ENCODE measurements at places on chromosomes 3 and 15. TPM values are rescaled to one million over a fixed set of nuclear protein-coding genes. Genes with fewer than 3 reads are reported as not detected.

The SCN11A gene
- total RNA-seq, result 0.25 TPM

The RLBP1 gene
- total RNA-seq, result 0.98 TPM

The RBM6 gene
- total RNA-seq, result 73.8 TPM

The TAGLN3 gene
- 105 TPM for total RNA-seq

The CCR3 gene
- total RNA-seq, result not detected

The SNX22 gene
- total RNA-seq, result 4.2 TPM

The SERPINI2 gene
- 0.74 TPM for total RNA-seq

The KNG1 gene
- not detected for total RNA-seq

The VIPR1 gene
- under 0.01 TPM for total RNA-seq

The SSUH2 gene
- total RNA-seq, result 0.49 TPM

The GABRR3 gene
- under 0.01 TPM for total RNA-seq

The TRAIP gene
- total RNA-seq, result 1.7 TPM

The USP8 gene
- 25.6 TPM for total RNA-seq

The THBS1 gene
- total RNA-seq, result 29.5 TPM

The SLC6A1 gene
- total RNA-seq, result 54.6 TPM

The C3orf49 gene
- total RNA-seq, result not detected

The CILP gene
- total RNA-seq, result 0.25 TPM

The MOBP gene
- total RNA-seq, result 0.25 TPM

The MESP2 gene
- not detected for total RNA-seq

The POLQ gene
- total RNA-seq, result 2.0 TPM
